GM19239 (cell line): ENCODE measurements at places on chromosomes 16 and 17.

- DNase-seq = no peak
Measured at GRCh38 chr17:49890852-49891251, 43.0 kb upstream of the TAC4 start.

GRCh38 chr17:50604513-50604912 is 30.2 kb upstream of the ABCC3 start:
- no peak for DNase-seq

DNA sequence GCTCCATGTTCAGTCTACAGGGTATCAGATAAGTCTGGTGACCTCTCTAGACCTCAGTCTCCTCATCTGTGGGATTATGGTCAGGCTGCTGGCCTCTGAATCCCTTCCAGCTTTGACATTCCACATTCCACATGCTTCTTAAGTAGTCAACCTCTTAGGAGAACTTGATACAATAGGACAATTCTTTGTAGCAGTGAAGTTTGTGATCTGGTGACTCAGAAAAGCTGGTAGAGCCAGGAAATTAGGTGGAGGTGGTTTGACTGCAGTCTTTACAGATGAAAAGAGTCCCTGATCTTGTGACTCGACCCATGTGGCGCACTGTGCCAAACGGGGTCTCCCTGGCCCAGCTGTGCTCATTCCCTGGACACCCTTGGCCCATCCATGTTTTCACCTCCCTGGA is 147.8 kb downstream of the NTN1 start:
- DNase-seq = no peak

DNA sequence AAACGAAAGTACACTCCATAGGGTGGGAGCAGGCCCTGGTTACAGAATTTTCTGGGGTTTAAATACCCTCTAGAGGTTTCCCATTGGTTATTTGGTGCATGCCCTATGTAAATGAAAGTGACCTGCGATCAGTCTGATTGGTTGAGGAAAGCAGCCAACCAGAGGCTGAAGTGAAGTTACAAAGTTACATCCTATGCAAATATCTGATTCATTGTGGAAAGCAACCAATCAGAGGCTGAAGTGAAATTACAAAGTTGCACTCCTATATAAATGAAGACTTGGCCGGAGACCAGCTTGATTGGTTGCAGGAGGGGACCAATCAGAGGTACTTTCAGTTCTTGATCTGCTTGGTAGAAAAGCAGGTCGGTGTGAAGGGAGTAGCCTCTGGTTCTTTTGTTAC is 24.4 kb downstream of the NAA60 start:
- DNase-seq = no peak

GRCh38 chr17:66906321-66907278 is 57.9 kb upstream of the CACNG4 start:
- peak; percentile 67 for DNase-seq

DNA sequence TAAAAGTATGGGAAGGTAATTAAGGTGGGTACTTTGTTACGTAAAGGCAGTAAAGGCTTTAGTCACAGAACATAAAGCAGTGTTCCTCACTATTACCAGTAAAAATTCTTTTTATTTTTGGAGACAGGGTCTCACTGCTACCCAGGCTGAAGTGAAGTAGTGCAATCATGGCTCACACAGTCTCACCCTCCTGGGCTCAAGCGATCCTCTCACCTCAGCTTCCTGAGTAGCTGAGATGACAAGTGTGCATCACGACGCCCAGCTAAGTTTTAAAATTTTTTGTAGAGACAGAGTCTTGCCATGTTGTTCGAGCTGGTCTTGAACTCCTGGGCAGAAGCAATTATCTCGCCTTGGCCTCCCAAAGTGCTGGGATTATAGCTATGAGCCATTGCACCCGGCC is 80.5 kb downstream of the CREBBP start:
- DNase-seq = no peak

- peak; percentile 46 for DNase-seq
Measured at GRCh38 chr16:25013751-25014499, 1.2 kb downstream of the ARHGAP17 start.

GRCh38 chr17:6365200-6365943 is 69.5 kb downstream of the AIPL1 start:
- DNase-seq = no peak

GRCh38 chr17:13994050-13994449 is 75.3 kb upstream of the COX10 start:
- DNase-seq = no peak

DNA sequence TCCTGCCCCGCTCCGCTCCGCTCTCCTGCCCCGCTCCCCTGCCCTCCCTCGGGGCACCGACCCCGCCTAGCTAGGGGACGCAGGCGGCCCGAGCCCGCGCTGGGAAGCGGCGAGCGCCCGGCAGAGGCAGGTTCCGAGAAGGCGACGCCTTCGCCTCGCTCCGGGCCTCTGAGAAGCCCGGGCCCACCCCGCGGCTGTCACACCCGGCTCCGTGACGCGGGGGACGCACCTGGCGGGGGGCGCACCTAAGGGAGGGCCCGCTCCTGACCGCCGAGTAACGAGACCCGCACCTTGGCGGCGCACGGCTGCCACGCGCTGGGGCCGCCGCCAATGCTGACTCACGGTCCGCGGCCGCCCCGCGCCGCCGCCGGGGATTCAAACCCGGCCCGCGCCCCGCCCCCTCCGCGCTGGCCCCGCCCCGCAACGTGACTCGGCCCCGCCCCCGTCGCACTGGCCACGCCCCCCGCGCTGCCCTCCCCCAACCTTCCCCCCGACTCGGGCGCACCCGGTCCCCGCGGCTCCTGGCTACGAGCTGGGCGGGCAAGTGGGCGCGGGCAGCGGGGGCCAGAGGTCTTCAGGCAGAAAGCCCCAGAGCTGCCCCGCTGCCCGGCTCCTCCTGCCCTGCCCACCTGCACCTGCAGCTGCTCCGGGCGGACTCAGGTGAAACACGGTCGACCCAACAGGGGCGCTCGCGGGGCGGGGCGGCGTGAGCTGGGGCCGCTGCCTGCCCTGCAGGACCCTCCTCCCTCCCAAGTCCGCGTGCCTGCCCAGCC is 27.8 kb downstream of the GNPTG start:
- peak; percentile 86 for DNase-seq

- no peak for DNase-seq
Measured at GRCh38 chr16:80208015-80208414, 332.8 kb upstream of the DYNLRB2 start.

- DNase-seq = no peak
Measured at GRCh38 chr17:41919840-41920579, 1.3 kb upstream of the ACLY start.

GRCh38 chr17:38798614-38799500 is 499 bp downstream of the PIP4K2B start:
- peak; percentile 46 for DNase-seq

DNA sequence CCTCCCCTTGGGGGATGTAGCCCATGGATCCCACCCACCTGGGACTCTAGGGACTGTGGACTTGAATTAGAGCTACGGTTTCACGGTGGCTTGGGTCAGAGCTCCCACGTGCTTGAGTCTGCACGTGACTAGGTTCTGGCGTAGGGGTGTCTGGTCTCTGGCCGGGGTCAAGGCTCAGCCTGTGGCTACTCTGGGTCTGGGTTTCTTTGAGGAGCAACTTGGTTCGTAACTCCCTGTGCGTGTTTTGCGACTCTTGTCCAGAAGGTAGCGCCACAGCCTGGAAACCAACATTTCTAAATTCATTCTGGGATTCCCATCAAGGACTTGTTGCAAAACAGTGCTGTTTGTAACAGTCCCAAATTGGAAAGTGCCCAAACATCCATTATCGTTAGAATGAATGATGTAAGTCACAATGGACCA is 470 bp upstream of the GGT6 start:
- no peak for DNase-seq

GRCh38 chr17:77598241-77598620 is 360.3 kb upstream of the TNRC6C start:
- no peak for DNase-seq

DNA sequence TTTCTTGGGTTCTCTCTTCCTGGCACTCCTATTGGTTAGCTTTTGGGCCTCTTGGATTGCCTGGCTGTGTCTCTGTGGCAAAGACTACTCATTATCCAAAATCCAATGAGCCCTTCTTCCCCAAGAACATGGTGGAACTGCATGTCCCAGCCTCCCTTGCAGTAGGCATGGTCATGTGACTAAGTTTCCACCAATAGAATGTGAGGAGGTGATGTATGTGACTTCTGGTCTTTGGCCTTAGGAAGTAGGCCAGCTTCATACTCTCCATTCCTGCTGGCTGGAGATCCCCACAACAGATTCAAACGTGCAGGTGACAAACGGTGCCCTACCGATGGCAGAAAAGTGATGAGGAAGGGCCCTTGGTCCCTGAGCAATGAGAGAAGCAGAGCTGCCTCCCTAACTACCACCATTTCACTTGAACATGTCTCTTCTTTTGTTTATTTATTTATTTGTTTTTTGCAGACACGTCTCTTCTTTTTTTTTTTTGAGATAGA is 17.3 kb upstream of the SPN start:
- DNase-seq = no peak

DNA sequence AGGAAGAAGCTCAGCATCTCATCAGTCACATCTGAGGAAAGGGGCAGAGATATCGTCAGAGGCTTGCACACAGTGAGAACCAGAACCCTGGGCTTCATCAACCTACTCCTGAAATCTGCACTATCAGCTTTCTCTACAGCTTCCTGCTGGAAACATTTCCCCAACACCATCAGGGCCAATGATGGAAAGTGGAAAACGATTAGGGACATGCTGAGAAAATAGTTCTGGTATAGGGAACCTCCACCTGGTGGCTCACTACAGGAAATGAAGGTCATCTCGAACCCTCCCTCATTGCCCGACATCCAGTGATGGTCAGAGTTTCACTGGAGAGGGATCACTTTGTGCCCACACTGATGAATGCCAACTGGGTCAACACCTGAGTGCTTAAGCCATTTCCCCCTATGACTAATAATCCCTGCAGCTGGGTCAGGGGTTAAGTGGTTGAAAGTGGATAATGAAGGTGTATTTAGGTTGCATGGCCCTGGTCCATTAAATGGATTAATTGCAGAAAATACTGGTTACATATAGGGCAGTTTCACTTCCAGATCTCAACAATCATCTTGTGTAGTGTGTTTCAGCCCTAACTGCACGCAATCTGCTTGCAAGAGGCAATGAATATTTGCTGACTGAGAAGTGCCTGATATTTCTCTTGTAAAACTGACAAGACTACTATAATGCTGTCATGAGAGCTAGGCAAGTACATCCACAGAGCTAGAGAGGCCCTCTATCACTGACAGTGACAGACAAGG is 43.1 kb upstream of the GSG1L start:
- DNase-seq = no peak

DNA sequence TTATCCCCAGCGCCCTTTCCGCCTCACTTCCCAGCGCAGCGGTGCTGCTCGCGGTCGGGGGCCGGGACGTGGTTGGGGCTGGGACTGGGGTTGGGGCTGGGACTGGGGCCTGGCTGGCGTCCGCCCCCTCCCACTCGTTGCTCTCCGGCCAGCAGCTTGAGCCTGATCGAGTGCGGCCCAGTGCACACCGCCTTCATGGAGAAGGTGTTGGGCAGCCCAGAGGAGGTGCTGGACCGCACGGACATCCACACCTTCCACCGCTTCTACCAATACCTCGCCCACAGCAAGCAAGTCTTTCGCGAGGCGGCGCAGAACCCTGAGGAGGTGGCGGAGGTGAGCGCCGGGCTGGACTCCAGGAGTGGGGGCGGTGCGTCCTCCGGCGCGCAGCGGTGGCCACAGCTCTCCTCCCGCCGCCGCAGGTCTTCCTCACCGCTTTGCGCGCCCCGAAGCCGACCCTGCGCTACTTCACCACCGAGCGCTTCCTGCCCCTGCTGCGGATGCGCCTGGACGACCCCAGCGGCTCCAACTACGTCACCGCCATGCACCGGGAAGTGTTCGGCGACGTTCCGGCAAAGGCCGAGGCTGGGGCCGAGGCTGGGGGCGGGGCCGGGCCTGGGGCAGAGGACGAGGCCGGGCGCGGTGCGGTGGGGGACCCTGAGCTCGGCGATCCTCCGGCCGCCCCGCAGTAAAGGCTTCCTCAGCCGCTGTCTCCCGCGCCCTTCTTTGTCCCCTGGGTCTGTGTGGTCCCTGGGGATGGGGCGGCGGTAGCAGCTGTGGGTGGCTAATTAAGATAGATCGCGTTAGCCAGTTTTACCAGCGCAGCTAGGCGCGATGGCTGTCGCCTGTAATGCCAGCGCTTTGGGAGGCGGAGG is 1.8 kb downstream of the HSD17B1 start:
- DNase-seq = peak; percentile 87
